ENCODE measurements at places on chromosomes 7 and 10.

- DNase-seq: no peak
Observed at GRCh38 chr7:28705350-28705749, 252.8 kb downstream of the TRIL start.

DNA sequence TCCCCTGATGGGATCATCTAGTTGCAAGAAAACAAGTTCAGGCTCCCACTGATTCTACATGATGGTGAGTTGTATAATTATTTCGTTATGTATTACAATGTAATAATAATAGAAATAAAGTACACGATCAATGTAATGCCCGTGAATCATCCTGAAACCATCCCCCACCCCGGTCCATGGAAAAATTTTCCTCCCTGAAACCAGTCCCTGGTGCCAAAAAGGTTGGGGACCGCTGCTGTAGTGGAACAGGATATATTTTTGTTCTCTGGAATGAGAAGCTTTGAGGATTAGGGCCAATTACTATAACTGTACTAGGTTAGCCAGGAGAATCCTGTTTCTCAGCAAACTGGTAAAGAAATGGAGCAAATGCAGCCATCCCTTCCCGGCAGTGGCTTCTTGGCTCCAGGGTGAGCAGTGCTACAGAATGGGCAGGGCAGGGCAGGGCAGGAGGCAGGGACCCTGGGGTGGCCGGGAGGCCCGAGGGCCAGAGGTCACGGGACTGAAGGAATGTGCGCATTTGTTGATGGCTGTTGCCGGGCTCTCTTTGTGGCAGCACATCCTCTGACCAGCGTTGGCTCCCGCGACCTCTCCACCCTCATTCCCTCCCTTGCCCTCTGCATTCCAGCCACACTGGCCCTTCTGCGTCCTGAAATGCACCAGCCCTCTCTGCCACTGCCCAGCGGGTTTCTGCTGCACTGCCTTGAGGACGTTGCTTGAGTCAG is 162.3 kb upstream of the NPS start:
- no peak for DNase-seq

GRCh38 chr10:119541046-119541445 is 1.5 kb downstream of the RGS10 start:
- no peak for DNase-seq

DNA sequence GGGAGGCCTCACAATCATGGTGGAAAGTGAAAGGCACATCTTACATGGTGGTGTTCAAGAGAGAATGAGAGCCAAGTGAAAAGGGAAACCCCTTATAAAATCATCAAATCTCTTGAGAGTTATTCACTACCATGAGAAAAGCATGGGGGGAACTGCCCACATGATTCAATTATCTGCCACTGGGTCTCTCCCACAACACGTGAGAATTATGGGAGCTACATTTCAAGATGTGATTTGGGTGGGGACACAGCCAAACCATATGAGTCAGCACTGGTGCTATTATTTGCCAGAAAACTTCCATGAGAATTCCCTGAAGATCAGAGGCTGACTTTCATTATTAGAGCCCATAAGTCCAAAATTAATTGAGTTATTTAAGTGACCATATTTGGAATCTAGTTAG is 1001.2 kb upstream of the POT1 start:
- DNase-seq: no peak

DNA sequence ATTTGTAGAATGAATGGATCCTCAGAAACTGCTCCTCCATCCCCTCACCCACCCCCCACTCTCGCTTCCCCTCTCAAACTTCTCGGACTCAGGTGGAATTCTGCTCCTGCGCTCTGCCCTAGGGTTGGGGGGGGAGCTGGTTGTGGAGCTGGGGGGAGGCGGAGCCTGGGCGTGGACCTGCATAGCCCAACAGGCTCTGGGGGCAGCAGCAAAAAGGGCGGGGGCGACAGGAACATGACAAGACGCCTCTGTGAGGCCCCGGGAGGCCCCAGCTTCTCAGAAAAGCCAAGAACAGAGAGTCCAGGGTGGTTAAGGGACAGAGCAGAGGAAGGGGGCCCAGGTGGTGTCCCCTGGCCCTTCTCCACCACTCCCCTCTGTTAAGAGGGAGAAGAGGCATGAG is 3.5 kb downstream of the TSC22D4 start:
- DNase-seq: no peak

GRCh38 chr7:129550693-129551360 is 48.5 kb downstream of the SMKR1 start:
- DNase-seq: no peak

GRCh38 chr10:71324743-71325142 is 5.7 kb downstream of the SLC29A3 start:
- no peak for DNase-seq

- no peak for DNase-seq
Observed at GRCh38 chr7:18900803-18901202, 216.6 kb downstream of the TWIST1 start.

DNA sequence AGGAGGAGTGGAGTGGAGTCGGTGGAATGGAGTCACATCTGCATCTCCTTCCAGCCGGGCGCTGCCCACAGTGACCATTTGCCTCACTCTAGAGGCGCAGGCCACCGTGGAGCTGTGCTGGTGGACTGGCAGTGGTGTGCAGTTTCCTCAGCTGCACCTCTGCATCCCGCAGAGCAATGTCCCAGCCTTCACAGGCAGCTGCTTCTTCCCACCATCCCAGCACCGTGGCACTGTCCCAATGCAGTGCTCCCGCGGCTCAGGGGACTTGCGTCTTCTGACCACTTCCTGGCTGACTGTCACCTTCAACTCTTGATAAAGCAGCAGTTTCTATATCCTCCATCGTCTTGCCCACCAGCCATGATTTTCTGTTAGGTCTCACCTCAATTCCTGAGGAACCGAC is 90.3 kb upstream of the SFMBT2 start:
- DNase-seq: no peak

DNA sequence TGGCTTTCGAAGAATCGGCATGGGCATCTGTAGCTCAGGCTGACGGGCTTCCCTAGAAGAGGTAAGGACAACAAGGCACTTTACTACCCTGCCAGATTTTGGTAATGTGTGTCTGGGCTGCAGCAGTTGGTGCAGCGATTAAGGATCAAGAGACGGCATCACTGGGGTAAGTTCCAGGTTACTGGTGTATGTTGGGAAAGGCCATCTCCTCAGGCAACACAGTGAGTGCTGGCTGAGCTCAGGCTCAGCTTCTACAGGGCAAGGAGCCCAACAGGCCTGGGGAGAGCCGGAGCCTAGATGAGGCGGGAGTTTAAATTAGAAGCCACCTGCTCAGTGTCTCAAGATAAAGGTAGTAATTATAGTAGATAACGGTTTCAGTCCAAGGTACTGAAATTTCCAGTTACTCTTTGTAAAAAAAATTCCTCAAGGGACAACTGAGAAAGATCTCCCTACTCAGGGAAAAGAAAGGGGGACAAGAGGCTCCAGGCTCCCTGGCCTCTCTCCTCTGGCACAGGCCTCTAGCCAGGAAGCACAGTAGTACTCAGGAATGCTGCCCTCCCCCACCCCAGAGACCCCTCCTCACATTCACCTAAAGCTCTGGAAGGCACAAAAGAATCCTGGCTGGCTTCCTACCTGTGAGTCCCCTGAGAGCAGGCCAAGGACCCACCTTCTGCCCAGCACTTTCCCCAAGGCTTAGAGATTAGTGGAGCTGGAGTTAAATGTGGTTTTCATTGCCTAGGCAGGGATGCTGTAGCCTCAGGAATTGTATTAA is 3.9 kb downstream of the CXCL12 start:
- DNase-seq: no peak

GRCh38 chr7:137881607-137882260 is 35.0 kb upstream of the DGKI start:
- no peak for DNase-seq

GRCh38 chr10:89643431-89643811 is 1.6 kb downstream of the PANK1 start:
- no peak for DNase-seq

All from activated T-cell treated with anti-CD3 and anti-CD28 coated beads, Interleukin-2, amount 50 U/mL, for 4 hours (primary cell).